ENCODE measurements at places on chromosomes 16 and 17. TPM values are rescaled to one million over a fixed set of nuclear protein-coding genes. Genes with fewer than 3 reads are reported as not detected.

CALB2 gene
- not detected for total RNA-seq

DNA sequence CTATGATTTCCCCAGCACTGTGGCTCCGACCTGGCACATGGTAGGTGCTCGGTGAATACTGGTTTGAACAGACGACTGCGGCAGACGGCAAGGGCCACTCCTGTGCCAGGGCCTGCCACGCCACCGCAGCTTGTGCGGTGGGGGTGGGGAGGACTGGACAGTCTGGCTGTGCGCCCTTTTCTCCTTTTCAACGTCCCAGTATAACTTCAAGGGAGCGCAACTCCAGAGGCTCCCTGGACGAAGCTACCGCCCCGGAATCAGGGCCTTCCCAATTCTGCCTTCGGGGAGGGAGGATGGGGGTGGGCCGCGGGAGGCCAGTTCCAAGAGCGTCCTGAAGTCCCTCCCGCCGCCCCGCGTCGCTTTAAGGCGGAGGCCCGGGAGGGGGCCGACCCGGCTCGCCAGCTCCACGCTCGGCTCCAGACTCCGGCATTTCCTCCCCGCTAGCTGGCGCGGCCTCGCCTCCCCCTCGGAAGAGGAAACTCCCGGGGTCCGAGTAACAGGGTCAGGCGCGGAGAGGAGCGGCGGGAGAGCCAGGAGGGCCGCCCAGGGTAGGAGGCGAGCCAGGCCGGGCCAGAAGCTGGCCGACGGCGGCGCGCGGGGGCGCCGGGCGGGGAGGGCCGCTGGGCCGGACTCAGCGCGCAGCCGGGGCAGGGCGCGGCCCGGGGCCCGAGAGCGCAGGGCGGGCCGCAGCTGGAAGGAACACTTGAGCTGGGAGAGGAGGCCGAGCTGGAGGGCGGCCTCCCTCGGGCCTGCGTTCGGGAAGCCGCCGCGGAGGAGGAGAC lies at the start of gene ITPRIPL2:
Gene ITPRIPL2, plus strand, starts transcription at position 388 of the 782 bp plus-strand sequence. CDS start 498 bp downstream, outside the sequence.
- DNase-seq: peak; percentile 86

SEZ6L2 gene
- total RNA-seq: 2.5 TPM

- DNase-seq: no peak
Measured at GRCh38 chr16:30569281-30569680, 2.2 kb downstream of the ZNF688 start.

KRT12 gene
- total RNA-seq: not detected

PDE6G gene
- 1.3 TPM for total RNA-seq

CD68 gene
- 0.77 TPM for total RNA-seq

- DNase-seq: no peak
Measured at GRCh38 chr17:74922172-74922571, 883 bp downstream of the USH1G start.

GRCh38 chr16:81080233-81080632 lies 3.2 kb upstream of the C16orf46 start:
- no peak for DNase-seq
